ENCODE measurements at places on chromosomes 11 and 22. TPM values are rescaled to one million over a fixed set of nuclear protein-coding genes. Genes with fewer than 3 reads are reported as not detected.

Gene HBB
- total RNA-seq: not detected

DNA sequence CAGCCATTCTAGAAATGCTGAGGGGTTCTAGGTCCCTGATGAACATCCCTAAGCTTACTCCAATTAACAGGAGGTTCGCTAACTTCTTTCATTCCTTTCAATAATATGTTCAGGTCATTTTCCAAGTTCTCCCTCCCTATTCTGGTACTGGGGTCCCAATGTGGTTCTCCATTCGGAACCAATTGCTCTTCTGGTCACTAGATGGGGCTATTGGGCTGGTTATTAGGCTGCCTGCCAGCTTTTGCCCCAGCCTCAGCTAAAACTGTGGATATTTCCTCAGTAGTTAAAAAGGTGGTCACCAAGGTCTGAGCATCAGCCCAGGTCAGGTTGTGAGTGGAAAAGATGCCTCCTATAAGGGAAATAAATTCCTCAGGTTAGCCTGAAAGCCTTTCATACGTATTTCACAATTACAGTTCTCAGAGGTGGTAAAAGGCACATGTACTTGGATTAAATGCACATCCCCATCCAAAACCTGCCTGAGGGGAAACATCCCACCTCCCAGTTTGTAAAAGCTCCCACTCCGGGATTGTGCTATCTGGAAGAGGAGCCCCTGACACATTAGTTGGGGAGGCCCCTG, 161.1 kb upstream of the CCDC179 start:
- H3K27me3 ChIP-seq: no peaks in the 10 kb centered on the region
- no peak overlapping the region for H3K4me3 ChIP-seq
- DNase-seq: peak; percentile 29
- no peak overlapping the region for H3K27ac ChIP-seq
- no peaks in the 10 kb centered on the region for H3K36me3 ChIP-seq
- peaks cover 9% of the 10 kb centered on the region for H3K4me1 ChIP-seq

- no peaks in the 10 kb centered on the region for H3K36me3 ChIP-seq
- DNase-seq: no peak
- no peak overlapping the region for H3K27ac ChIP-seq
- H3K4me1 ChIP-seq: no peaks in the 10 kb centered on the region
Observed at GRCh38 chr11:47906066-47906465, 57.9 kb upstream of the NUP160 start.

DNA sequence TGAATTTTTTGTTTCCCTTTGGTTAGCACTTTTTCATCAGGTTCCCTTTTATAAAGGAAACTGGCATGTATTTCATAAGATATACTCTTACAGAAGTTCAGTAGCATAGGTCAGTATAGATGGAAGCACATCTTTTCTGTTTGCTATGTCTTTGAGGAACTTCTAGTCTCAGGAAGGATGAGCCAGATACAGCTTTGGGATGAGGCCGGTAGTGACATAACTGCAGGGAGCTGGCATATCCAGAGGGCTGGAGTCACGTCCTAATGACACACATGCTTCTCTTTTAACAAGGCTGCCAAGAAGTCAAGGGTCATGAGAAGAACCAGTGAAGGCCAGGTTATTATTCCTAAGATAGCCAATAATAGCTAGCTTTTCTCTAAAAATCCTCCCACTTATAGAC, 33.3 kb upstream of the ADSL start:
- no peak for DNase-seq
- peaks cover 44% of the 10 kb centered on the region for H3K36me3 ChIP-seq
- H3K4me3 ChIP-seq: no peak overlapping the region
- H3K27ac ChIP-seq: no peak overlapping the region

DNA sequence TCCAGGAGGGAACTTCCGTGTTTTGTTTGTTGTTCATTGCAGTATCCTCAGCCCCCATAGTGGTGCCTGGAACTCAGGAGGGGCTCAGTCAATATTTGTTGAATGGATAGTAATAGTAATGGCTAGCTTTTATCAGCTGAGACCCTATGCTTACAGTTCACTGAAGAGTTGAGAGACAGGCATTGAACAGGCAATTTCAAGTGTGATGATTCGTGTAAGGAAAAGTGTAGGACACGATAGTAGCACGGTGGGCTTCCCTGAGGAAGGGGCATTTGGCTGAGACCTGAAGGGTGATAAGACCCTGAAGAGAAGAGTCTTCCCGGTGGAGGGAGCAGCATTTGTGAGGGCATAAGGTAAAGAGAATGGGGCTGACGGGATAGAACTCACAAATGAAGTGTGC, 159.3 kb downstream of the COMMD9 start:
- peak overlapping the region; percentile 50 for H3K27ac ChIP-seq
- no peak for DNase-seq
- H3K27me3 ChIP-seq: peaks cover 9% of the 10 kb centered on the region
- peak overlapping the region; percentile 18 for H3K4me3 ChIP-seq
- peaks cover 27% of the 10 kb centered on the region for H3K4me1 ChIP-seq
- H3K36me3 ChIP-seq: peaks cover 16% of the 10 kb centered on the region

Gene VPREB3
- total RNA-seq: not detected

Gene DEPDC7
- total RNA-seq: 0.74 TPM

Gene SLC6A5
- total RNA-seq: not detected

DNA sequence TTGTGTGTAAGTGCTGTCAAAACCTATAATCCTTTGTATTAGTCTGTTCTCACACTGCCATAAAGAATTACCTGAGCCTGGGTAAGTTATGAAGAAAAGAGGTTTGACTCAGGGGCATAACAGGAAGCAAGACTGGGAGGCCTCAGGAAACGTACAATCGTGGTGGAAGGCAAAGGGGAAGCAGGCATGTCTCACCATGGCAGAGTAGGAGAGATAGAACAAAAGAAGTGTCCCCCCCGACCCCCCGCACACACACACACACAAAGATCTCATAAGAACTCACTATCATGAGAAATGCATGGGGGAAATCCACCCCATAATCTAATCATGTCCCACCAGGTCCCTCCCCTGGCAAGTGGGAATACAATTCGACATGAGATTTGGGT, 2.3 kb upstream of the USP28 start:
- DNase-seq: no peak
- H3K4me1 ChIP-seq: peaks cover 47% of the 10 kb centered on the region
- H3K36me3 ChIP-seq: peaks cover 8% of the 10 kb centered on the region
- H3K27ac ChIP-seq: peak overlapping the region; percentile 99

DNA sequence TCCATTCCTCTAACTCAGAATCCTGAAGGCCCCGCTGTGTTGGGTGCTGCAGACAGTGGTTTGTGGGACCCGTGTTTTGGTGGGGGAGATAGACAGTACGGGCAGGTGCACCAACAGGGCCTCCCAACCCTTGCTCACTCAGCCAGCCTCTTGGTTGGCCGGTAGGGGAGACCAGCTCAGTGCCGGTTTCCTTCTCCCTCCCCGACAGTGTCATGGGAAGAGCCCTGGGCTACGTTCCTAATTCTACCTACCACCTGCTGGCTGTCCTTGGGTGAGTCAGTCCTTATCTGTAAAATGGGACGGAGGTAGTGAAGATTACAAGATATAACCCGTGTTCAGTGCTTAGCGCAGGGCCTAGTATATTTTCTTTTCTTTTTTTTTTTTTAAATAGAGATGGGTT, 5.9 kb downstream of the TMEM134 start:
- H3K27me3 ChIP-seq: peaks cover 9% of the 10 kb centered on the region
- no peaks in the 10 kb centered on the region for H3K36me3 ChIP-seq
- no peak for DNase-seq
- H3K4me3 ChIP-seq: no peak overlapping the region
- no peak overlapping the region for H3K27ac ChIP-seq
- H3K4me1 ChIP-seq: peaks cover 7% of the 10 kb centered on the region

DNA sequence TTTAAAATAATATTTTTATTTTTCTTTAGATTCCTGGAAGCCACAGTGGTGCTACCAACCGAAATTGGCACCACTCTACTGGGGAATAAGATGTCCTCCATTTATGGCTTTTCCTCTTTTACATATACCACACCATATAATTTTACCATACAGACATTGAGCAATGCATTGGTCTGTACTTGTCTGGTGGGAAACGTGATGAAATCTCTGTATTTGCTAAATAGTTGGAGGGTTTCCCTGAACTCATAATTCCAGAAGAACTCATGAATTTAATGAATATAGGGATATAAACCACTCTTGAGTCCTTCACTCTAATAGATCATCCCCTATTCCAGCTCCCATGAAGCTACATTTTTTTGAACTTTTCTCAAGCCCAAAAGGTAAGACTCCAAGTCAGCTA, 28.0 kb upstream of the MMP13 start:
- no peak overlapping the region for H3K4me3 ChIP-seq
- no peak overlapping the region for H3K27ac ChIP-seq
- peaks cover 2% of the 10 kb centered on the region for H3K27me3 ChIP-seq
- no peaks in the 10 kb centered on the region for H3K36me3 ChIP-seq

DNA sequence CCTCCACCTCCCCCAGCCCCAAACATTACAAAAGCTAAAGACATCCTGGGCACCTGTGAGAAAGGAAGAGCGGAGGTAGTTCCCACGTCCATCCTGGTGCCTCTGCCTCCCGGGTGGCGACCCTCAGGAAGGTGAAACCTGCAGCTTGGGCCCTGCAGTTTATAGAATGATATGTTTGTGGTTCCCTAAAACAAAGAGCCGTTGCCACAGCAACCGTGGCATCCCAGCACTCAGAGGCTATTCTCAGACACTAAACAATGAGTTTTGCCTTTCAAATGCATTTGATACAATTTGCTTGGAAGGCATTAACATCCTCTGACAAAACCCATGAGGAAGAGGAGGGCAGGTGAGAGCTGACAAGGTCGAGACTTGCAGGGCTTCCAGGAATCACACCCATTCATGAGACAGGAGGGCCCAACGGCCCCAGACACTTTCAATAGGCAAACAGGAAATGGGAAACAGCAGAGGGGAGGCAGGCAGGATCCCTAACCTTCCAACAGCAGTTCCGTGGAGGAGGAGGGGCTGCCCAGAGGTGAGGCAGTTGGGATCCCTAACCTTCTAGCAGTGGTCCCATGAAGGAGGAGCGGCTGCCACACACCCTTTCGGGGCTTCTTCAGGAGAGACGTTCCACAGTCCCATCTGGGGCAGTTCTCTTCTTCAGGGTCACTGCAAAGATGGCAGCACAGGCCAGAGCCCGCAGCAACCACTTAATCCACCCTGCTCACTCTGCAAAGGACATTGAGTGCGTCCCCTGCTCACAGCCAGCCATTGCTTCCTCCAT, 379.2 kb downstream of the SHANK2 start:
- H3K27ac ChIP-seq: peak overlapping the region; percentile 100
- no peak overlapping the region for H3K4me3 ChIP-seq
- H3K27me3 ChIP-seq: peaks cover 15% of the 10 kb centered on the region
- peaks cover 59% of the 10 kb centered on the region for H3K4me1 ChIP-seq

DNA sequence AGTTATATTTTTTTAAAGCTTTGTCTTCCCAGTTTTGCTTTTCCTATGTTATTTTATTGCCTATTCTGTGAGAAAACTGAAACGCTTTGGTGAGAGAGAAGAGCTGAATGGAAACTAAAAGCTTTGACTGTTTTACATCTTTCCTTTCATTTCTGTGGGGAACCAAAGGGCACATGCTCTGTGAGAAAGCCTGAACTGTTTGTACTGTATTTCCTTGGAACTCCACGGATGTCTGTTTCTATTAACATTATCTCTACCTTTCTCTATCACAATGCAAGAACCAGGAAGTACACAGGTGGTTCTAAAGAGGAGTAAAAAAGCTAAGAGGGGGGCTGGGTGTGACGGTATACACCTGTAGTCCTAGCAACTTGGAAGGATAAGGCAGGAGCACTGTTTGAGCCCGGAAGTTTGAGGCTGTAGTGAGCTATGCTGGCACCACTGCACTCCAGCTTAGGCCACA, 43.8 kb downstream of the CELF1 start:
- H3K4me3 ChIP-seq: peak overlapping the region; percentile 37
- H3K27ac ChIP-seq: peak overlapping the region; percentile 80
- DNase-seq: no peak
- peaks cover 49% of the 10 kb centered on the region for H3K4me1 ChIP-seq
- peaks cover 2% of the 10 kb centered on the region for H3K27me3 ChIP-seq
- no peaks in the 10 kb centered on the region for H3K36me3 ChIP-seq

DNA sequence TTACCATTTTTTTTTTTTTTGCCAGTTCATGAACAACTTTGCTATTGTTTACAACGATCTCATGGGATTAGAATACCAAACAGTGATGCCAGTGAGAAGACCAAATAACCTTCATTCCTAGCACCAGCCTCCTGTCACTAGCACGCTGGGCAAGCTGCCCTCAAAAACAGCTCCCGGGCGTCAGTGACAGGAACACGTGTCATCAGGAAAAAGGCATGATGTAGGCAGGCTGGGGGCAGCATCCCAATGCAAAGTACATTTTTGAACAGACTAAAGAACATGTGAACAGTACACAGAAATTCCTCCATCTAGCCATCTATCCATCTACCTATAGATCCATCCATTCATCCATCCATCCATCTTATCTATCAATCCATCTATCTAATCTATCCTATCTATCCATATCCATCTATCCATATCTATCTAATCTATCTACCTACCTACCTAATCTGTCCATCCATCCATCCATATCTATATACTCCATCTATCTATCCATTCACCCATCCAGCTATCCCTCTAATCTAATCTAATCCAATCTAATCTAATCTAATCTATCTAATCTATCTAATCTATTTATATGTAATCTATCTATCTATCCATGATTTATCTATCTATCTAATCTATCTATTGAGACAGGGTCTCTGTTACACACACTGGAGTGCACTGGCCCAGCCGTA, 378.5 kb downstream of the SHANK2 start:
- H3K4me1 ChIP-seq: peaks cover 63% of the 10 kb centered on the region
- peak overlapping the region; percentile 100 for H3K27ac ChIP-seq
- peak overlapping the region; percentile 8 for H3K4me3 ChIP-seq
- H3K27me3 ChIP-seq: peaks cover 13% of the 10 kb centered on the region
- no peak for DNase-seq
- H3K36me3 ChIP-seq: peaks cover 5% of the 10 kb centered on the region

Gene CENPM
- 5.2 TPM for total RNA-seq

- H3K27ac ChIP-seq: no peak overlapping the region
- no peak overlapping the region for H3K4me3 ChIP-seq
- H3K36me3 ChIP-seq: no peaks in the 10 kb centered on the region
- H3K27me3 ChIP-seq: peaks cover 3% of the 10 kb centered on the region
Observed at GRCh38 chr11:94379613-94380012, 21.6 kb downstream of the GPR83 start.

- peaks cover 10% of the 10 kb centered on the region for H3K4me1 ChIP-seq
- H3K27me3 ChIP-seq: peaks cover 4% of the 10 kb centered on the region
Observed at GRCh38 chr22:19117111-19117512, 5.1 kb downstream of the DGCR2 start.
